ENCODE measurements at places on chromosomes 13 and 19. TPM values are rescaled to one million over a fixed set of nuclear protein-coding genes. Genes with fewer than 3 reads are reported as not detected.

- no peak for DNase-seq
Observed at GRCh38 chr19:40366697-40367561, 18.4 kb downstream of the PLD3 start.

- peak; percentile 76 for DNase-seq
Observed at GRCh38 chr19:29845574-29846176, 33.9 kb downstream of the CCNE1 start.

The CABP5 gene
- not detected for total RNA-seq

DNA sequence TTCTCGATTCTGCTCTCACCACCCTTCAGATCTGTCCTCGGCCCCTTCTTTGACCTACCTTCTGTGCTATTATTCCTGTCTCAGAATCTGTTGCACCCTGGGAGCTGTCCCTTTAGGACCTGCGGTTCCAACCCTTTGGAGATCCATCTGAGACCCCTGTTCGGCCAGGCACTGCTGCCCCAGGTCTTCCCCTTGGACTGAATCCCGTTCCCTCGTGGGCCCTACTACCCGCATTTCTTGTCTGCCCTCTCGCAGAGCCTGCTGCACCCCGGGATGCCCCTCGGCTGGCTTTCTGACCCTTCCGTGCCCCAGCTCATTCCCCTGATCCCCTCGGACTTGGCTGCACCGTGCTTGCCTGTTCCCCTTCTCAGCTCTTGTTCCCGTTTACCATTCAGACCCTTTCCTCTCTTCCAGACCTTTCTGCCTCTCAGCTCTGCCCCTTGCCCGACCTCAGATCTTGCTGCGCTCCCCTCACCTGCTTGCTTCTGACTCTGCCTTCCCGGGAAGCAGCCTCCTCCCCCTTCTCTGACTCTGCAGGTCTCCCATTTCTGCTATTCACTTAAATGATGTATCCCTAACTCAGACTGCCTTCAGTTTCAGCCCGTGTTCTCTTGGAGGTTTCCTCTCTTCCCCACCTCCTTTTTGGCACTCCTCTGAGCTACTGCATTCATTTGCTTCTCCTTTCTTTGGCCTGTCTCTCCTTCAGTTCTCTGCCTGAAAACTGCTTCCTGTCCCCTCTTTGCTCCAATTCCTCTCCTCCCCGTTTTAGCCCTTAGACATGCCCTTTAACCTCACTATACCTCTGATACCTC, 1.1 kb downstream of the ARHGAP35 start:
- peak; percentile 80 for DNase-seq

DNA sequence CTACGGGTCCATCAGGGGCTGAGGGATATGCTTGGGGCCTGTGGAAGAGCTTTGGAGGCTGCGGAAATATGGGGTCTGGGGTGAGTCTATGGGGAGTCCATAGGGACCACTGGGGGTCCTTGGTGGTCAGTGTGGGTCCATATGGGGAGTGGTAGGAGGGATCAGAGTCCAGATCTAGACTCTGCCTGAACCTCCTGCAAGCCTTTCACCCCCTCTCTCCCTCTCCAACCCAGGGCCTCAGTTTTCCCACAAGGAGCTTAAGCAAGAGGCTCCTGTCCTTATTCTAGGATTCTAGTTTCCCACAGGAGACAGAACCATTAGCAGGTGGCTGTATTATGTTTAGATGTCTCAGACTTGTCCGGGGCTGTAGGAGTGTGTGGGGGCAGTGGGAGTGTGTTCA, 161.9 kb upstream of the TSHZ3 start:
- DNase-seq: no peak

The PIAS4 gene
- 14.4 TPM for total RNA-seq

DNA sequence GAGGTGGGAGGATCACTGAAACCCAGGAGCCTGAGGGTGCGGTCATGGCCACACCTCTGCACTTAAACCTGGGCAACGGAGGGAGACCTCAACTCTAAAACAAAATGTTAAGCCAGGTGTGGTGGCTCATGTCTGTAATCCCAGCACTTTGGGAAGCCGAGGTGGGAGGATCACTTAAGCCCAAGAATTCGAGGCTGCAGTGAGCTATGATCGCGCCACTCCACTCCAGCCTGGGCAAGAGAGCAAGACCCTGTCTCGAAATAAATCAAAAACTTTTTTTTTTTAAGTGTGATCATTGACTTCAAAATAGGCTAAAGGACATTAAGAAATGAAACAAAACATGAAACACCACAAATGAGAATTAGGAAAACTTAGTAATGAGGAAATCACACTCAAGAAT, 16.3 kb upstream of the ADPRHL1 start:
- DNase-seq: peak; percentile 25

GRCh38 chr19:15680478-15681322, 7.8 kb downstream of the CYP4F12 start:
- DNase-seq: no peak

The CPAMD8 gene
- total RNA-seq: 6.2 TPM

DNA sequence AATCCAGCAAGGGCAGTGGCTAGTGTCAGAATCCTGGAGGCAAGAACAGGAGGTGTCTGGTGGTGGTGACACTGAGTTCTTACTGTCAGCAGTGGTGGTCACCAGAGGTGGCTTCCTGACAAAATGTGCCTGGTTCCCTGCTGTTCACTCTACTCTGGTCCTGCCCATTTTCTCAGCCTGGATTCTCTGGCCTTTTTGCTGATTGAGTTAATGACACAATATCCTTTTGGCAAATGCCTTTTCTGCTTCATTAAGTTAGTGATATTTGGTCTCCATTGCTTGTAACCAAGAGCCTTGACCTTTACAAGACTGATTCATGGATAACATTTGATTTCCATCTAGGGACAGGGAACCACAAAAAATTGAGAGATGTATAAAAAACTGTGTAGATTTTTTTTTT, 51.1 kb downstream of the RFC3 start:
- DNase-seq: no peak

The LMTK3 gene
- total RNA-seq: 0.57 TPM

GRCh38 chr13:40664350-40665125, 1.9 kb downstream of the FOXO1 start:
- DNase-seq: peak; percentile 94

The FPR1 gene
- total RNA-seq: 38.3 TPM

The PODNL1 gene
- 8.7 TPM for total RNA-seq

- DNase-seq: no peak
Observed at GRCh38 chr19:28242317-28242927, 970.5 kb downstream of the UQCRFS1 start.

- DNase-seq: no peak
Observed at GRCh38 chr13:92989301-92989700, 237.3 kb upstream of the GPC6 start.

- no peak for DNase-seq
Observed at GRCh38 chr13:39023761-39024160, 14.1 kb downstream of the PROSER1 start.

The CACNA1A gene
- total RNA-seq: 1.7 TPM

- no peak for DNase-seq
Observed at GRCh38 chr19:28727480-28728159, 485.3 kb downstream of the UQCRFS1 start.

DNA sequence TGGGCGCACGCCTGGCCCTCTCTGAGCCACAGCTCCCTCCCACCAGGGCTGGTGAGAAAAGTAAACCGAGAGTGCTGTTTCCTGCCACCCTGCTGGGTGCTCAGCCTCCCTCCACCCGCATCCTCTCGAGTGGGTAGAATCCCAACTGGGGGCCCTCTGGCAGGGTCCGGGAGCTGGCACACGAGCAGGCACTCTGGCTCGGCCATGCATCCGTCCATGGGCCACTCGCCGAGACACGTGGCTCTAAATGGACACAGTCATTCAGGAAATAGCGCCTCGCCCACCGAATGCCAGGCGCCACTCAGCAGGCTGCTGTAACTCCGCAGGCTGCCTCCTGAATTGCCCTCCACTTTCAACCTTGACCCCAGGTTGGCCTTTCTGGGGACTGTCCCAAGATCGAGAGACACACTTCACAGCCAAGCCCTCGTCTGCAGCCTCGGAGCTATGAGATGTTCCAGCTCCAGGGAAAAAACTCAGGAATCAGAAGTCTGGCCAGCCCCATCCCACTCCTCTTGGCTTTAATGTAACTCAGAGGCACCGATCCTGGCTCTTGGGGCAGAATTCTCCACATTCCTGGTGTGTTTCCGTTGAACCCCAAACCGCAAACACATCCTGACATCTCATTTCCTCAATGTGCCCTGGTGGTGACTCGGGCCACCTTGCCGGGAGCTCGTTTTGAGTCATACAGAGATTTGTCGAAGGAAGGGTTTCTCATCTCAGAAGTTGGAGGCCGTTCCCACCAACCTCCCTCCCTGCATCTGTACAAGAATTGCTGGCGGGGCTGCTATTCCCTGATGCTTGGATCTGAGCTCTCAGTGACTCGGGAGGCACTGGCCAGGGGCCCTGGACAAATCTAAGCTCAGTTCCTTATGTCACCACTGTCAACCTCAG, 14.1 kb downstream of the KLF2 start:
- peak; percentile 91 for DNase-seq

- DNase-seq: no peak
Observed at GRCh38 chr13:110149036-110149435, 157.9 kb downstream of the COL4A1 start.

GRCh38 chr13:75468602-75469001, 13.4 kb downstream of the TBC1D4 start:
- DNase-seq: no peak

- peak; percentile 80 for DNase-seq
Observed at GRCh38 chr13:30697996-30698401, 37.3 kb upstream of the ALOX5AP start.

- no peak for DNase-seq
Observed at GRCh38 chr13:25678398-25678797, 306.6 kb downstream of the ATP8A2 start.

GRCh38 chr19:47633996-47634395, 25.1 kb downstream of the BICRA start:
- no peak for DNase-seq

GRCh38 chr19:15869109-15869555, 28.7 kb downstream of the CYP4F2 start:
- DNase-seq: no peak

DNA sequence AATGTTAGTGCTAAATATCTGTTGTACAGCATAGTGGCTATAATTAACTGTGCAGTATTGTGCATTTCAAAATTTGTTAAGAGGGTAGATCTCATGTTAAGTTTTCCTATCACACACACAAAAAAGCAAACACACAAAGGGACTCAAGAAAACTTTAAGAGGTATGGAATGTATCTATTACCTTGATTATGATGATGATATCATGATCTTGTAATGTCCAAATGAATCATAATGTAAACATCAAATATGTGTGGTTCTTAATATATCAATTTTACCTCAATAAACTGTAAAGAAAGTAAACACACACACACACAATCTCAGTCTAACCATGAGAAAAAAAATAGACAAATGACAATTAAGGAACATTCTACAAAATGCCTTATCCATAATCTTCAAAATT, 934.6 kb downstream of the SLITRK1 start:
- no peak for DNase-seq

DNA sequence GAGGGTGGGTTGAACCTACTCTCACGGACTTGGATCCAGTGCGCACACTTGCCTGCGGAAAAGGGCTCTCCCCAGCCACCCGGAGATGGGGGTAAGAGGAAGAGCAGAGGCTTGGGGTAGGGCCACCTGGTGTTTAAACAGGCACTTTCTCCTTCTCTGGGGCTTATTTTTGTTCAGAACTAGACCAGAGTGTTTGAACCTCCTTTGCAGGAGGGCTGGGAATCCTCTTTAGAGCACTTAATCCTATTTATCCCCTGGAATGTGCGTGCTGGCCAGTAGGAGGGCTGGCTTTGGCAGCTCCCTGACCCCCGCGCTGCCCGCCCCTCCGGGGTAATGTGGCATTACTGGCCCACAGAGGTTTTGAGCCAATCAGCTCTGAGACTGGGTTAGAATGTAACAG, 2.0 kb downstream of the RGS9BP start:
- no peak for DNase-seq

DNA sequence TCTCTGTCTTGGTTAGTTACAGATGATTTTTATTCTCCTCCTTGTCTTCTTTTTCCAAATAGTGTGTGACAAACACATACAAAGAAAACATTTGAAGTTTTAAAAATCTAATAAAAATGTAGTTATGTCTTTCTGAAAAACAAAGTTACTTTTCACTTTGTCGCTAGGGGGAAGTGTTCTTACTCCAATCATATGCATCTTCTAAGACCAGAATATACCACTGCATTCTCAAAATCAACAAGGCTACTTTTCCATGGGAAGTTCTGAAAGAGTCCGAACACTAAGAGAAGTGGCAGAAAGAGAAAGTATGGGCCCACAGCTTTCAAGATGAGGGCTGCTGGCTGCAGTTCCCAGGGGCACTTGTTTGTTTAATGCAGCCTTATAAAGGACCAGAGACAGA, 208.9 kb downstream of the DCT start:
- DNase-seq: no peak

GRCh38 chr13:94707400-94708021, 4.8 kb downstream of the SOX21 start:
- DNase-seq: no peak

- no peak for DNase-seq
Observed at GRCh38 chr13:68588623-68589022, 1358.5 kb upstream of the PCDH9 start.

The SMAD9 gene
- total RNA-seq: 14.2 TPM

DNA sequence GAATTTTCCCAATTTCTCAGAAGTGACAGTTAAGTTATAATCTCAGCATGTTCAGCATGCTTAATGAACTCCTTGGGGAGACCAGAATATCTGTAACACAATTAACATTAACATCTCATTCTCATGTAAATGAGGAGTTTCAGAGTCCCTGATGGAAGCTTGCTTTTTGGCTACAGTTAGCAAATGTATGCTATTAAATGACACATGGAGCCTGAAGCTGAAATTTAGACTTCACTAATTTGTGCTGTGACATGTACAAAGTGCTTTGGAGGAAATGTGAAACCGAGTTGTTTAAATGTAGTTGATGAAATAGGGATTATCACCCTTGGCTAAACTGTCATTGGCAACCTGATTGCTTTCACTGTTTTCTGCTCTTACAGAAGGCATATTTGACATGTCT, 2265.1 kb upstream of the PCDH20 start:
- no peak for DNase-seq

DNA sequence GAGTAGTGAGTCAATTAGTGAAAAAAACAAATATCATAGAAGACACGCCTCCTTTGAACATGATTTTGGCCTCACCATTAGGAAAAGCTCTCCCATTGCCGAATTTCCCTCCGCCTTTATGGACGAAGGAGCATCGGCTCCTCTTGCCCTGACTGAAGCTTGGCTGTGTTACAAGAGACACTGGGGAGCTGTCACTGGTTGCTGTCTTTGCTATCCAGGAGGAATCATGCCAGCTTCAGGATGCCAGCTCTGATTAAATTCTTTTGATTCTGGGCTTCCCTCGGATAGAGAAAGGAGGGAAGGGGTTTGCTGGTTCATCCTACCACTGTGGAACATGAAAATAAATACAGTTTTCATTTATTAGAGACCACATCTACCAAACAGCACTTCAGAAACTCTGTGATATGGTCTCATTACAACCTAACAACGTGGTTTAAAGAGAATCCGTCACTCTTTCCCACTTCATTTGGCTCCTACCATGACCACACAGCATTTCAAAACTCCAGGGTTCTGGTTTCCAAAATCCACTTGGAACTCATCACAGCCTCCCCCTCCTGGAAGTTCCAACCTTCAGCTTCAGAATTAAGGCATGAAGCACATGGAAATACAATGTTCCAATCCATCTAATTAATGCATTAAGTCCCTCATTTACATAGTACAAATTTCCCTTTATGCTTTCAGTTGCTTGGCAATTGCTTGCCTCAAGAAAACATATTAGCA, 446.0 kb downstream of the EFNB2 start:
- DNase-seq: no peak

- DNase-seq: peak; percentile 41
Observed at GRCh38 chr19:51187395-51188226, 37.3 kb upstream of the CD33 start.

GRCh38 chr19:23777216-23777615, 18.5 kb upstream of the ZNF681 start:
- no peak for DNase-seq

GRCh38 chr13:100859861-100860260, 185.3 kb upstream of the TMTC4 start:
- DNase-seq: no peak

Measured in posterior vena cava (tissue), 2 donors.